ENCODE measurements at places on chromosomes 7 and 10. TPM values are rescaled to one million over a fixed set of nuclear protein-coding genes. Genes with fewer than 3 reads are reported as not detected.

Gene PLCE1
- total RNA-seq: 31.7 TPM

Gene OTUD1
- 24.1 TPM for total RNA-seq

Gene AHR
- total RNA-seq: 41.4 TPM

Gene AKR1B15
- 0.31 TPM for total RNA-seq

GRCh38 chr7:24717247-24717622 is 40.0 kb downstream of the GSDME start:
- DNase-seq: no peak

DNA sequence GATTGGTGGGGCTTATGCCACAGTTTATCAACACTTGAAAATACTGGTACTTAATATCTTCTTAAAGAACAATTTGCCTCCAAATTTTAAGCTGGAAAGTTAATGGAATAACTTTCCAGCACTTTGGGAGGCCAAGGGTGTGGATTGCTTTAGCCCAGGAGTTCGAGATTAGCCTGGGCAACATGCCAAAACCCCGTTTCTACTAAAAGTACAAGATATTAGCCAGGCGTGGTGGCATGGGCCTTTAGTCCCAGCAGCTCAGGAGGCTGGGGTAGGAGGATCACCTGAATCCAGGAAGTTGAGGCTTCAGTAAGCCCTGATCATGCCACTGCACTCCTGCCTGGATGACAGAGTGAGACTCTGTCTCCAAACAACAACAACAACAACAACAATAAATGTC is 56.0 kb downstream of the PRF1 start:
- DNase-seq: no peak

DNA sequence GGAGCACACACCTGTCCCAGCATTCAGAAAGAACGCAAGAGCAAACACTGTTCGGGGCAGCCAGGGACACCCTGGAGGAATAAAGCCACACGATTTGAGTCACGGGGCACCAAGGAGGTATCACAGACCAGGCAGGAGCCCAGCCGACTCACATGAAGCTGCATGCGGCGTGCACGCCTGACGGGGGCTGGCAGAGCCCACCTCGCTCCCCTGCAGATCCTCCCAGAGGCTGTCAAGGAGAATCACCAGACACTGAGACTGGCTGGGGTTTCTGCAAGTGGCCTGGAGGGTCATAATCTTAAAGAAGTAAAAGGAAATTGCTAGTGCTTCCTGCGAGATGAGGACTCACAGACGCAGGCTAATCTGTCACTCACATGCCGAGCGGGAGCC is 61.6 kb downstream of the TCERG1L start:
- DNase-seq: no peak

- no peak for DNase-seq
Measured at GRCh38 chr7:37385787-37386186, 62.9 kb downstream of the ELMO1 start.

All from muscle of leg (tissue), 16 donors.